ENCODE measurements at places on chromosomes 6 and 20. TPM values are rescaled to one million over a fixed set of nuclear protein-coding genes. Genes with fewer than 3 reads are reported as not detected.

- DNase-seq: no peak
- no peak overlapping the region for H3K4me3 ChIP-seq
- no peaks in the 10 kb centered on the region for H3K4me1 ChIP-seq
- H3K36me3 ChIP-seq: no peaks in the 10 kb centered on the region
- no peak overlapping the region for H3K27ac ChIP-seq
- H3K27me3 ChIP-seq: no peaks in the 10 kb centered on the region
These were observed 269.8 kb downstream of the HACE1 start for GRCh38 chr6:104589940-104590339.

NDUFAF5 gene
- total RNA-seq: 68.6 TPM

- H3K36me3 ChIP-seq: no peaks in the 10 kb centered on the region
- no peak overlapping the region for H3K4me3 ChIP-seq
- DNase-seq: no peak
These were observed 35.8 kb downstream of the FBXO5 start for GRCh38 chr6:152946995-152947394.

MYMX gene
- not detected for total RNA-seq

HTR1E gene
- not detected for total RNA-seq

DNA sequence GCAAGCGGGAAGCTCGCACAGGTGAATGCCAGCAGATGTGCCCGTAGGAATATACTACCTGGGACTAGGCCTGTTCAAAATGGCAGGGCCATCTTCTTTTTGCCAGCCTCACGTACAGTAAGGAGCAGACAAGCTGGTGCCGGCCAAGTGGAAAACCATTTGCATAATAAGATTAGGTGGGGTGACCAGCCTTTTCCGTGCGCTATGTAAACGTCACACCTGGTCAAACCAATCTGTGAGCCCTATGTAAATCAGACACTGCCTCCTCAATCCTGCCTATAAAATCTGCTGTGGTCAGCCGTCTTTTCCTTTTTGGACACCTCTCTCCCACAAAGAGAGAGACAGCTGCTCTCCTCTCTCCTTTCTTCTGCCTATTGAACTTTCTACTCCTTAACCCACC lies 60.8 kb upstream of the TMEM30A start:
- DNase-seq: no peak
- H3K4me1 ChIP-seq: peaks cover 30% of the 10 kb centered on the region
- H3K27ac ChIP-seq: no peak overlapping the region
- H3K4me3 ChIP-seq: no peak overlapping the region
- H3K36me3 ChIP-seq: no peaks in the 10 kb centered on the region
- no peaks in the 10 kb centered on the region for H3K27me3 ChIP-seq

TOX2 gene
- total RNA-seq: 0.91 TPM

TMEM244 gene
- not detected for total RNA-seq

- no peak for DNase-seq
- no peaks in the 10 kb centered on the region for H3K36me3 ChIP-seq
- H3K4me3 ChIP-seq: no peak overlapping the region
- peaks cover 6% of the 10 kb centered on the region for H3K27me3 ChIP-seq
- no peak overlapping the region for H3K27ac ChIP-seq
- H3K4me1 ChIP-seq: no peaks in the 10 kb centered on the region
These were observed 178.9 kb upstream of the ARID1B start for GRCh38 chr6:156598071-156598854.

LAMA4 gene
- total RNA-seq: 54.9 TPM

CRISP3 gene
- not detected for total RNA-seq

PNPLA1 gene
- total RNA-seq: not detected

FGD2 gene
- 1.7 TPM for total RNA-seq

Measured in heart left ventricle (tissue), 16 donors.